ENCODE measurements at places on chromosomes 5 and 9. TPM values are rescaled to one million over a fixed set of nuclear protein-coding genes. Genes with fewer than 3 reads are reported as not detected.

DNA sequence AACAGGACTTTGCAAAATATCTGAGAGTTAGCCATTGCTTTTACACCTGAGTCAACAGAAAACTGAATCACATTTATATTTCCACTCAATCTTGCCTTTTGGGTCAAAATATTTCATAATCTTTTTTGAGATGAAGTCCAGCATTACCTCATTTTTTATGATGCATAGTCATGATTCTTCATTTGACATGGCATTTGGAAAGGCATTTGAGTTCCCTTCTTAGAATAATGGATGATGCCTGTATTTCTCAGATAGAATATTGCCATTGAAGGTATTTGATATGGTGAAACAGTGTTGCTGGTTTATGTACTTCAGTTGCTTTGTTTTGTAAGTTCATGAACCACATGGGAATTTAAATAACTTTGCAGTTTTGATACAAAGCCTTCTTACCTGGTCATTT, 180.4 kb downstream of the PRR16 start:
- no peaks in the 10 kb centered on the region for H3K36me3 ChIP-seq
- no peaks in the 10 kb centered on the region for H3K4me1 ChIP-seq
- no peak for DNase-seq
- H3K27ac ChIP-seq, result no peak overlapping the region

DNA sequence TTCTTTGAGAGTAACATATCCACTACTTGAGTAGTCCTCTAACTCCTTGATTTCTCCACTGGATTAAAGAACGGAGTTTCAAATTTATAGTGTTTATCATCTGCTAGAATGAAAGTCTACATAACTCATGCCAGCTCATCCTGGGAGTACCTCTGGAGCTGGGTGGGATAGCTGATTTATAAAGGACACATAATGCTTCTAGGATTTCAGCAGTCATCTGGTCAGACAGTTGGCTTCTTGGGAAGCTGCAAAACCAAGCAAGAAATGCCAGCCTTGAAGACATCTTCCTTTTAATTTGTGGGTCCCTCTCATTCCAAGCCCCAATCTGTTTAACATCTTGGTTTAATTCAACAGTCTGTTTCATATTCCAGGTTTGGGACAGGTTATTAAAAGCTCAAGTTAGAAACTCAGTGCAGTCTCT, 3.2 kb downstream of the GALNT10 start:
- H3K4me1 ChIP-seq, result peaks cover 55% of the 10 kb centered on the region
- no peak for DNase-seq
- H3K27ac ChIP-seq, result no peak overlapping the region
- no peaks in the 10 kb centered on the region for H3K27me3 ChIP-seq

DNA sequence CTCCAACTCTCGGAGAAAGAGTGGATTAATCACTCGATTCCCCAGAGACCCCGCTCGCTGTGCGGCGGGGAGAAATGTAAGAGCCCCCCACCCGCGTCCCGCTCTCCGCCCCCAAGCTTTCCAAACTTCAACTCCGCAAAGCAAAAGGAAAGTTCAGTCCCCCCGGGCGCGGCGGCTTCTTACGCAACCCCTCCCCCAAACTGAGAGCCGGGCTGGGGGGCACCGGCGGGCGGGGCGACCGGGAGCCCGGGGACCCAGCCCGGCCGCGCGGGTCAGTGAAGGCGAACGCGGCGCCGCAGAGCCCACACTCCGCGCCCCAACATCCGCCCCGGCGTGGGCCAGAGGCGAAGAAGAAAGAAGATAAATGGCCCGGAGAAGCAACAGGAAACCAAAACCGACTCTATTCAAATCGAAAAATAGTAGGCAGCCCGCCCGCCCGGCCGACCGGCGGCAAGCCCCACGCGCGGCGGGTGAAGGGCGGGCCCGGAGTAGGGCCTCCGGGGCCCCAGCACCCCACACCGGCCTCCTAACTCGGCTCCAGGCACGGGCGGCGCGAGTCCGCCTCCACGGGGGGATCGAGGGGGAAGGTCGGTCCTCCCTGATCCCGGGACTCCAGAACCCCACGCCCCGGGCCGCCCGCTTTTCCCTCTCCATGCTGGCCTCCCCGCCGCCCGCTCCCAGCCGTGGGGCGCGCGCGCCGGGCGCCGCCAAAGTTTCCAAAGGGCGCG, 720 bp downstream of the NOTCH1 start:
- H3K4me1 ChIP-seq, result peaks cover 54% of the 10 kb centered on the region
- H3K27me3 ChIP-seq, result no peaks in the 10 kb centered on the region
- H3K36me3 ChIP-seq, result no peaks in the 10 kb centered on the region
- DNase-seq, result no peak
- peak overlapping the region; percentile 93 for H3K27ac ChIP-seq
- peak overlapping the region; percentile 97 for H3K4me3 ChIP-seq

DNA sequence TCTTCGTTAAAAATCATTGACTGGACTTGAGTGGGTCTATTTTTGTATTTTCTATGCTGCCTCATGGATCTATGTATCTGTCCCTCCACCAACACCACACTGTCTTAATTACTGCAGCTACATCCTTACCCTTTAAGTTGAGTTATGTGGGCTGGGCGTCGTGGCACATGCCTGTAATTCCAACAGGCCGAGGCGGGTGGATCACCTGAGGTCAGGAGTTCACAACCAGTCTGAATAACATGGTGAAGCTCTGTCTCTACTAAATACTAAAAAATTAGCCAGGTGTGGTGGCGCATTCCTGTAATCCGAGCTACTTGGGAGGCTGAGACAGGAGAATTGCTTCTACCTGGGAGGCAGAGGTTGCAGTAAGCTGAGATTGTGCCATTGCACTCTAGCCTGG, 48.2 kb downstream of the XRCC4 start:
- DNase-seq, result no peak
- H3K4me1 ChIP-seq, result no peaks in the 10 kb centered on the region
- no peaks in the 10 kb centered on the region for H3K36me3 ChIP-seq
- H3K27ac ChIP-seq, result no peak overlapping the region
- no peak overlapping the region for H3K4me3 ChIP-seq
- no peaks in the 10 kb centered on the region for H3K27me3 ChIP-seq

DNA sequence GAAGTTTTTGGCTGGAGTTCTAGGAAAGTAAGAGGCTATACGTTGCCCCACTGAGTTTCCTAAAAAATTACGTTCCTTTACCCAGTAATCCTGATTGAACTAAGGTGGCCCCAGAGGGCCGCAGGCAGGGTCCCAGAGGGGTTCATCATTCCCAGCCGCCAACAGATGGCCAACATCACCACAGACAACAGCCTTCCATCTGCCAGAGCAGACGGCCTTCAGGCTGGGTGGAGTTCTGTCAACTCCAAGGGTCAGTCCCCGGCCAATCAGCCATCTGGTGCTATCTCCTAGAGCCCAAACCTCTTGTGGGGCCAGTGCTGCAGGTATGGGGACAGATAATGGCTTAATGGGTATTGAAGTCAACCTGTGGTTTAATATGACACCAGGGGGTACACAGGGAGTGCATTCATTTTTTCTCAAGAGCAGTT, 30.4 kb downstream of the TBC1D2 start:
- no peak overlapping the region for H3K27ac ChIP-seq
- H3K36me3 ChIP-seq, result no peaks in the 10 kb centered on the region
- no peak overlapping the region for H3K4me3 ChIP-seq
- peak; percentile 51 for DNase-seq
- no peaks in the 10 kb centered on the region for H3K27me3 ChIP-seq
- H3K4me1 ChIP-seq, result no peaks in the 10 kb centered on the region

- H3K4me3 ChIP-seq, result no peak overlapping the region
- no peak for DNase-seq
- H3K27ac ChIP-seq, result no peak overlapping the region
- no peaks in the 10 kb centered on the region for H3K36me3 ChIP-seq
These were observed 76.3 kb downstream of the CERT1 start for GRCh38 chr5:75435096-75435495.

DNA sequence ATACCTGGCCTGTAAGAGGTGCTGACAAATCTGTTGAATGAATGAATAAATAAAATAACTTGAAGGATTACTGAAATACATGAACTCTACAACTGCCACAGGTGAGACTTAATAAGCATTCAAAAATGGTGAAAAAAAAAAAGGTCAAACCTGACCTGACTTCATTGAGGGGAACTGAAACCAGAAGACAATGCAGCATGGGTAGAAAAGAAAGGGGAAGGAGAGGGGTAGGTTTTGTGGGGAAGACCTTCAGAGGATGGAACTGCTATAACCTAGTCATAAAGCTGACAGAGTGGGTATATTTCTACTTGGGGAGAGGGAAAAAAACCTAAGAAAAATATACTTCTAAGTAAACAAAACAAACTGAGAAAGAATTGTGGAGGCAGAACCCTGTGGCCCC, 56.6 kb downstream of the RASEF start:
- no peaks in the 10 kb centered on the region for H3K36me3 ChIP-seq
- H3K4me1 ChIP-seq, result no peaks in the 10 kb centered on the region
- H3K27me3 ChIP-seq, result no peaks in the 10 kb centered on the region
- DNase-seq, result no peak
- no peak overlapping the region for H3K4me3 ChIP-seq

DNA sequence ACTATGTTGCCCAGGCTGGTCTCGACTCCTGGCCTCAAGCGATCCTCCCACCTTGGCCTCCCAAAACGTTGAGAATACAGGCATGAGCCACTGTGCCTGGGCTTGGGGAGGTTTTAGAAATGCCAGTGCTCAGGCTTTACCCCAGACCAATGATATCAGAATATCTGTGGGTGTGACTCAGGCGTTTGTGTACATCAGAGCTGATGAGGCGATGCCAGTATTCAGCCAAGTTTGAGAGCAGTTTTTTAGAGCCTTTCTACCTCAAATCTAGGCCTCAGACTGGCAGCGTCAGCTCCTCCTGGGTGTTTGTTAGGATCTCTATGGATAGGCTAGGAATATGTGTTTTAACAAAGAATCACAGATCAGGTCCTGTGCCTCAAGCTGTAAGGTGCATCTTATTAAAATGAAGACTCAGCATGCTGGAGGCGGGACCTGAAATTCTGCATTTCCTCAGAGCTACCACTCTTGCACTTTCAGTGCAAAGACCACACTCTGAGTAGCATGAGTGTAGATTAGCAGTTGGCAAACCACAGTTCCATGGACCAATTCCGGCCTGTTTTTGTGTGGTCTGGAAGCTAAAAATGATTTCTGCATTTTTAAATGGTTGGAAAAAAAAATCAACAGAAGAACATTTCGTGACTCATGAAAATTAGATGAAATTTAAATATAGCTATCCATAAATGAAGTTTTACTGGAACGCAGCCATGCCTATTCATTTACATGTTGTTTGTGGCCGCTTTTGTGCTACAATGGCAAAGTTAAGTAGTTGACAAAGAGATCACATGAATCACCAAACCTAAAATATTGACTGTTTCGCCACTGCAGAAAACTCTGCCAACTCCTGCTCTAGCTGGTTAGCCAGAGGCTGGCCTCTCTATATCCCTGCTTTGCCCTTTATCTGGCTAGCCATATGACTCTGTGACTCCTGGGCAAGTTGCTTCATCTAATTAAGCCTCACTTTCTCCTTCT, 92.2 kb downstream of the KLF4 start:
- H3K4me3 ChIP-seq, result no peak overlapping the region
- no peak for DNase-seq
- no peaks in the 10 kb centered on the region for H3K36me3 ChIP-seq
- H3K4me1 ChIP-seq, result no peaks in the 10 kb centered on the region
- no peaks in the 10 kb centered on the region for H3K27me3 ChIP-seq

DNA sequence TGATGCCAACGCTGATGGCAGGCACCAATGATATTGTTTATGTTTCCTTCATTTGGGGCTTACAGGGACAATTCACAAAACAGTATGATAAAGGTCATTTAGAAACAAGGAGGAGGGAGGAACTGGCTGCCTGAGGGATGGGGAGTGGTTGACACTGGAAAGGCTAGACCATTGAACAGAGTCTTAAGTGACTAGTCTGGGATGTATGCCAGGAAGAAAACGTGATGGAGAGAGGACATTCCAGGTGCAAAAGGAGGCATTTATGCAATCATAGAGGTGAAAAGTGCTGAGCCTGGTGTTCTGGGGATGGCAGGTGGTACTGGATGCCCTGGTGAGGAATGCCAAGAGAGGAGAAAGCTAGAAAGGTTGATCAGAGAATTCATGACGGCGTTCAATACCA, 153.4 kb downstream of the ZNF462 start:
- H3K27me3 ChIP-seq, result no peaks in the 10 kb centered on the region
- H3K27ac ChIP-seq, result no peak overlapping the region
- no peak for DNase-seq
- H3K36me3 ChIP-seq, result no peaks in the 10 kb centered on the region
- H3K4me1 ChIP-seq, result no peaks in the 10 kb centered on the region
- no peak overlapping the region for H3K4me3 ChIP-seq

Gene ORM2
- total RNA-seq, result not detected

Gene LMX1B
- not detected for total RNA-seq

Gene ZNF462
- 21.3 TPM for total RNA-seq

Gene NOXA1
- total RNA-seq, result 53.9 TPM

Gene RANBP6
- 8.6 TPM for total RNA-seq

Gene COQ4
- total RNA-seq, result 112 TPM

Gene FOXD4L6
- not detected for total RNA-seq

Gene PCDHB4
- 0.75 TPM for total RNA-seq

Gene RMND5B
- total RNA-seq, result 149 TPM

Data from transverse colon (tissue), 4 donors.